A673 (cell line): ENCODE measurements at places on chromosomes 11 and 22. TPM values are rescaled to one million over a fixed set of nuclear protein-coding genes. Genes with fewer than 3 reads are reported as not detected.

- no peak for DNase-seq
- peaks cover 7% of the 10 kb centered on the region for H3K4me1 ChIP-seq
- no peak overlapping the region for H3K27ac ChIP-seq
- no peak overlapping the region for H3K4me3 ChIP-seq
- H3K36me3 ChIP-seq: no peaks in the 10 kb centered on the region
Observed at GRCh38 chr11:40029391-40029790, 1430.1 kb downstream of the LRRC4C start.

DNA sequence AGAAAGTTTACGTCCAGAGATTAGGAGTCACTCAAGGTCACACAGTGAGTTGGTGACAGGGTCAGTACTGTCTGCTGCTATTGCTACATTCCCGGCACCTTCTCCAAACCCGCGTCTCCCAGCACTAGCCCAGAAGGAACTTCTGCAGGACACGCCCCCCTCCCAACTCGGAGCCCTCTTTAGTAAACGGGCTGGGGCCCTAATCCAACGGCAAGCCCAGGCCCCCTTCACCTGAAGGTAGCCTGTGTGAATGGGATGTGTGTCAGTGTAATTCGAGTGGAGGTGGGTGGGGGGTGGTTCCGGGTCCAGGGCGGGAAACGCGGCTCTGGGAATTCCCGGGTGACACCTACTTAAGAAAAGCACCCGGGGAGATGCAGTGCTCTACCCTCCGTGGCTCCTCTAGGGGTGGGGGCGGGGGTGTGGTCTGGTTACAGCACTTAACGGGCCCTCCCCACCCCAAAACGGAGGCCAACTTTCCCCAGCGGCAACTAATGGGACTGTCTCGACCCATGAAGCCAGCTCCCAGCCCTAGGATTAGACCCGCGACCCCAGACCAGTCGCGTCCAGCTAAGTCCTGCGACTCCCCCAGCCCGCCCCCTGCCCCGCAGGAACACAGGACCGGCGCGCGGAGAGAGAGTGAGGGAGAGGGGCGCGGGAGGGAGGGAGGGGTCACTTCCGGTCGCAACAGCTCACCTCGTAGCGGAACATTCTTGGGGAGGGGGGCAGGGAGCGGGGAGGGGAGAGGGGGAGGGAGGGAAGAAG lies 468 bp downstream of the PATL1 start:
- H3K27ac ChIP-seq: peak overlapping the region; percentile 89
- peaks cover 35% of the 10 kb centered on the region for H3K36me3 ChIP-seq
- H3K4me1 ChIP-seq: peaks cover 26% of the 10 kb centered on the region

DNA sequence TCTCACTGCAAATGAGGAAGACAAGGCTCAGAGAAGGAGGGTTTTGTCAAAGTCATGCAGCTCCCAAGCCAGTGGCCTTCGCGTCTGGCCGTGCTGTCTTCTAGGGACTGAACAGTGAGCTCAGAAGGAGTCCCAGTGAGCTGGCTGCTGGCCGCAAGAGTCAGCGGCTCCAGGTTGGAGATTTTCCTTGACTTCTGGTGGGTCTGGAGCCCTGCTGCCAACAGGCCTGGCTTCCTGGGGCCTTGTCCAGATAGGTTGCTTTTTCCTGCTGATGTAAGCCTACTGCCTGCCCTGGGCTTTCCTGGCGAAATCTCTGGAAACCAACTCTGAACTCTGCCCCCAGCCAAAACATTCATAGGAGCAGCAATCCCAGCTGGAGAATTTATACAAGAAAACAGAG lies 272.7 kb upstream of the CADM1 start:
- H3K4me1 ChIP-seq: no peaks in the 10 kb centered on the region
- H3K36me3 ChIP-seq: no peaks in the 10 kb centered on the region
- no peak for DNase-seq
- no peak overlapping the region for H3K4me3 ChIP-seq

- H3K27ac ChIP-seq: no peak overlapping the region
- no peaks in the 10 kb centered on the region for H3K4me1 ChIP-seq
- H3K4me3 ChIP-seq: no peak overlapping the region
- no peak for DNase-seq
- peaks cover 29% of the 10 kb centered on the region for H3K27me3 ChIP-seq
Observed at GRCh38 chr11:17730137-17730536, 4.4 kb upstream of the KCNC1 start.

DNA sequence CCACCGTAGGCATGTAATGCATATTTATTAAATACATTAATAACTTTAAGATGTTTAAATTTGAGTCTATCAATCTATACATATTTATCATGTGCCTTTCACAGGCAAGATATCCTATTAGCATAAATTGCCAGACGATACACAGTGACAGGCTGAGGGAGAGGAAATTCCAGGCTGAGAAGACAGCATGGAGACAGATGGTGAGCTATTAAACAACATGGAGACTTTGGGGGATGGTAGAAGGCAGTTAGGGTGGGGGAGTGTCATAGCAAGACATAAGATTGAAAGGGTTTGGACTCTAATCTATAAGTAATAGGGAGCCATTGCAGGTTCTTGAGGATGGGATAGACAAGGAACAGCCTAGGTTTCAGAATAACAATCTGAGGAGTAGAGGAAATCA lies 138.5 kb downstream of the NXPE2 start:
- H3K4me1 ChIP-seq: no peaks in the 10 kb centered on the region
- no peaks in the 10 kb centered on the region for H3K36me3 ChIP-seq
- no peak for DNase-seq
- no peak overlapping the region for H3K27ac ChIP-seq

DNA sequence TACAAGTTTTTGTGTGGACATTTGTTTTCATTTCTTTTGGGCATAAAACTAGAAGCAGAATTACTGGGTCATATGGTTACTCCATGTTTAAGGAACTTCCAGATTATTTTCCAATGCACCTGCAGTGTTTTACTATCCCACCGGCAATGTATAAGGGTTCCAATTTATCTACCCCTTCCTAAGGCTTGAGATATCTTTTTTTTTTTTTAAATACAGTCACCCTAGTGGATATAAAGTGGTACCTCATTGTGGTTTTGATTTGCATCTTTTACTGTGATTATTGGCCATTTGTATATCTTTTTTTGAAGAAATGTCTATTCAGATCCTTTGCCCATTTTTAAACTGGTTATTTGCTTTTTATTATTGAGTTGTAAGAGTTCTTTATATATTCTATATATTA lies 34.6 kb upstream of the UCP3 start:
- DNase-seq: no peak
- no peaks in the 10 kb centered on the region for H3K4me1 ChIP-seq
- no peak overlapping the region for H3K4me3 ChIP-seq
- peaks cover 26% of the 10 kb centered on the region for H3K36me3 ChIP-seq
- no peak overlapping the region for H3K27ac ChIP-seq

GAS2L1 gene
- 22.7 TPM in 2 replicates for total RNA-seq
